Caudate nucleus (tissue), 63 donors: ENCODE measurements at places on chromosomes 2 and 18.

DNA sequence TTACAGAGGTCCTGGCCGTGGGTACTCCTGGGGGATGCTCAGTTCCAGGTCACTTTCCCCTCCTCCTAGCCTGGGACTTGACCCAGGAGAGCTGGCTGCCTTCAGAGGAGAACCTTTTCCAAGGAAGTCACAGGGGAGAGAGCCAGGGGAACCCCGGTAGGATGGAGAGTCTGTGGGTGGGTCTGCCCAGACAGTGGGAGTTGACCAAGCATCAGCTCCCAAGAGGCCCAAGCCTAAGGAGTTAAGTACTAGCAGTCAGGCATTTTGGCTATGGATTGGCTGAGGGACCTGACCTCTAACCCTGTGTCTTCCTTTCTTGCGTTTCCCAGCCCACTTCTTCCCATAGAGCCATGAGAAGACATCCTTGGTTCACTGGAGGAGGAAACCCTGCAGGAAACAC is 48.8 kb upstream of the PLB1 start:
- no peak for DNase-seq

- DNase-seq: no peak
Observed at GRCh38 chr2:42935692-42936671, 143.6 kb upstream of the HAAO start.

GRCh38 chr2:112075490-112076260 is 20.6 kb downstream of the TMEM87B start:
- DNase-seq: no peak

- DNase-seq: no peak
Observed at GRCh38 chr2:231212329-231212845, 14.0 kb downstream of the ARMC9 start.

DNA sequence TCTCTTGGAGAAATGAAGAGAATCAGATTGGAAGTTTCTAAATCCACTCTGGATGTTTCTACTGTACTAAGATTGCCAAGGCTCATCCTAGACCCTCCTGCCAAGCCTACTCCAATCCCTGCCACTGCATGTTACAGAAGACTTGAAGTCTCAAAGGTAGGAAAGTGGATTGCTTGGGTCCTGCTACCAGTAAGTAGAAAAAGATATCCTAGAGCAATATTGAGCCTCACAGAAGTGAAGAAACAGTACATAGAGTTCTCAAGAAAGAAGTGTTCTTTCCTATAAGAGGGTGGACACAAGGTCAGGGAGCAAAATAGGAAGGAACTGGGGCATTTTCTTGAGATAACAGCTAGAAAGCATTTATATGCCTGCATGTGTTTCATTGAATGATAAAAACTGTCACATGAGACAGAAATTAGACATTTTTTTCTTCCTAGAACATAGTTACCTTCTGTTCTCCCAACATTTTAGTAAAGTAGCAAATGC is 232.9 kb downstream of the RBM43 start:
- no peak for DNase-seq
